RKO (cell line): ENCODE measurements at places on chromosomes 4 and X.

DNA sequence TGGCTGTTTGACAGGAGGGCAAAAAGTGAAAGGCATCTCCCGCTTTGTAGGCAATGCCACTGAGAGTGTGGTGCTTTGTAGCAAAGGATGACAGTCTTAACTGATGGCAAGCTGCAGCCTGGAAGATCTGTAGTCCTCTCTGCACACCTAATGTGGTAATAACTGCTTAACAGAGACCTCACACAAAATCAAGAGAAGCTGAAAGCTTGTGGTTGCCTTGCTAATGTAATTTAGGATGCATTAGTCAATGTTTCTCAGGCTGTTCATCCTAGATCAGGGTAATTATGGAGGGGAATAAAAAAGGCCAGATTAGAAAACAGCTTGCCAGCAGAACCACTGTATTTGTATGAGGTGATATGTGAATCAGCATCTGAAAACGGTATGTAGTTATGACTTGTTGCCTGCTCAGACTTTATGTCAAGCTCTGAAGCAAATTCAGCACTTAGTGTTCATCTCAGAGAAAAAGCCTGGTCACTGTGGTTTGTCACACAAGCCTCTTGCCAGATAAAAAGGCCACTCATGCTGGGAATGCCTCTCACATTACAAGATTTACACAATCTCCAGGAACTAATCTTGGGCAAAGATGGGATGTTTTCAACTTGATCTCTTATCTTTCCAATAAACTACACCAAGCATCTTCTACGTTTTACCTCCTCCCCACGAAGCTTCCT, 130.8 kb downstream of the ENOX2 start:
- DNase-seq, result peak; percentile 33

- DNase-seq, result no peak
These were observed 97.1 kb downstream of the TMA16 start for GRCh38 chr4:163591614-163592020.

DNA sequence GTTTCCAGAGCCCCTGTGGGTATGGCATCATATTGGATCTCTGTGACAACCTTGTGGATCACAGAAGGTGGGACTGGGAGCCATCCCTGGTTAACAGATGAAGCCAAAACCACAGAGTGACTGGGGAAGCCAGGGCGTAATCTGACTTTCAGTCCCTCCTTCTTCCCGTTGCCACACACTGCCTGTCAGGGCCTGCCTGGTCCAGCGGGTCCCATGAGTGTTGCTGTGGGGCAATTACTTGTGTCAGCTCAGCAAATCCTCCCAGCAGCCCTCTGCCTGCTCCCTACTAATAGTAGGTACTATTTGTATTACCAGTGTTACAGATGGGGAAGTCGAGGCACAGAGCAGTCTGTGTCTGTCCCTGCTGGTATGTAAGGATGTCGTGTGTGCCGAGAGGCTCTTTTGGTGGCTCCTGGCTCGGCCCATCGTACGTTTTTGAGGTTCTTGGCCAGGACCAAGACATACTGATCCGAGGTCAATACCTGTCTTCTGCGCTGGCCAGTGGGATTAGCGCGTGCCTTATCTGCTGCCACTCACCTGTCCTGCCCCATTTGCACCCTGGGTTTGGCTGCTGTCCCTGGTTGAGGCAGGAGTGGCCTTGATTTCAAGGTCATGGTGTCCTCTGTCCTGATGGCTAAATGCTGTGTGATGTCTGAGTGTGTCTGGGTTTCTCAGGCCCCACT, 5.7 kb downstream of the NSG1 start:
- no peak for DNase-seq

- DNase-seq, result no peak
These were observed 22.0 kb downstream of the SLC25A43 start for GRCh38 chrX:119421016-119421705.

DNA sequence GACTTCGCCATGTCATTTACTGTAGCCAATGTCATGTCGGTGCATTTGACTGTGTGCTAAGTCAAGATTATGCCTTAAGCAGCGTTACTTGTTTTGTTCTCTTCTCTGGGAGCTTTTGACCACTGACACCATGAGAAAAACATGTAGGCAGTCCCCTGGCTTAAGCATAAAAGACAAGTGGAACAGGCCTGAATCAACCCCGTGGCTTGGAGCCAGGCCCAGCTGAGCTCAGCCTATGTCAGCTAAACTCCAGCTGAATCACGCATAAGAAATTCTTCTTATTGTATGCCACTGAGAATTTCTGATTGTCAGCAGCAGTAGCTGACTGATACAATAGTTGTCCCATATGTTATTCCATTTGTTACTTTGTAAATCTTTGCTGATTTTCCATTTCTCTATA, 261.9 kb downstream of the CBLL2 start:
- DNase-seq, result peak; percentile 83

- DNase-seq, result no peak
These were observed 132.1 kb downstream of the SNCA start for GRCh38 chr4:89704651-89705395.

DNA sequence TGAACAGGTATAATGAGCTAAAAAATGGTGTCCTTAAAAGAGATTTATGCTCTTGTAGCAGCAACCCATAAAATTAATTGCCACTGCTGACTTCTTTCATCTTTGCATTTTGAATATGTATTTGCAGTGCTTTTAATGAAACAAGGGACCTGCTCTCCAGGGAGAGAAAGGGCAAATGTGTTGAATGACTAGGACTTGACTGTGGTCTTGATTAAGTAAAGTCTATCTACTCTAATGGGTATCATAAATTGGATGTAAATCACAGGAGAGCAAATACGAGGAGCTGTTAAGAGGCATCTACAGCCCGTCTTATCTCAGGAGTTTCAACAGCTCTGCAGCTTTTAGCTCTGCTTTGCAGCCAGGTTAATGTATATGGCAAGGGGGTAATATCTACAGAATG, 216.4 kb downstream of the PALLD start:
- no peak for DNase-seq

GRCh38 chr4:88041626-88042025, 34.2 kb downstream of the PKD2 start:
- no peak for DNase-seq

DNA sequence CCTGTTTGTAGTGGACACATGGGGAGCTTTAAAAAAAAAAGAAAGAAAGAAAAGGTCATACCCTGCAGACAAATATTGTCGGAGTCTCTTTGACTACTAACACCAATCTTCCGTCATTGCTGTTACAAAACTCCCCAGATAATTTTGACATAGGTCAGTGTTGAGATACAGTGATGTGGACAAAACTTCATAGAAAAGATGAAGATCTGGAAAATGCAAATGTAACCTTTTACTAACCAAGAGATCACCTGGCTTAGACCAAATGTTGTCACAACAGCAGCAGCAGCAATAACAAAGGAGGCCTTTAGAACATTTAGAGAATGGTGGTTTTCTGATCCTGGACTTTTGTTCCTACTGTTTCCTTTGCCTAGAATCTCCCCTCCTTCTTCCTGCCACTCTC, 8.1 kb upstream of the COMMD8 start:
- DNase-seq, result no peak

GRCh38 chrX:68432648-68433047, 647 bp downstream of the OPHN1 start:
- DNase-seq, result peak; percentile 48

- DNase-seq, result no peak
These were observed 62.4 kb downstream of the SYNPO2 start for GRCh38 chr4:118950929-118951570.

DNA sequence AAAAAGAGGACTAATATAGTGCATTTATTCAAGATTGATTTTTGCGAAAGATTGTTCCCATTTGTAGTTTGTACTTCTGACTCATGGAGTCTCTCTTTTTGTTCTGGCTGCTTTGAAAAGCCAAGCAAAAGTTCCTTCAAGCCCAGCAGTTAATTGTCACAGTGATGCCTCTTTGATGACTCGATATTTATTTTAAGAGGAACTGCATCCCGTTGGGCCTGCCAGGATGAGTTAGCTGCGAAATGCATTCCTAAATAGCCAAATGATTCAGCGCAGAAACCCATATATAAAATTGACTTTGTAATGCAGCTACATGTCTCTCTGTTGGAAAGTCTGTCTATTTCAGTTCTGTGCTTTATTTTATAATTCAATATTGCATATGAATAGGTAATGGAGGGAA, 295.1 kb downstream of the GBA3 start:
- DNase-seq, result no peak

DNA sequence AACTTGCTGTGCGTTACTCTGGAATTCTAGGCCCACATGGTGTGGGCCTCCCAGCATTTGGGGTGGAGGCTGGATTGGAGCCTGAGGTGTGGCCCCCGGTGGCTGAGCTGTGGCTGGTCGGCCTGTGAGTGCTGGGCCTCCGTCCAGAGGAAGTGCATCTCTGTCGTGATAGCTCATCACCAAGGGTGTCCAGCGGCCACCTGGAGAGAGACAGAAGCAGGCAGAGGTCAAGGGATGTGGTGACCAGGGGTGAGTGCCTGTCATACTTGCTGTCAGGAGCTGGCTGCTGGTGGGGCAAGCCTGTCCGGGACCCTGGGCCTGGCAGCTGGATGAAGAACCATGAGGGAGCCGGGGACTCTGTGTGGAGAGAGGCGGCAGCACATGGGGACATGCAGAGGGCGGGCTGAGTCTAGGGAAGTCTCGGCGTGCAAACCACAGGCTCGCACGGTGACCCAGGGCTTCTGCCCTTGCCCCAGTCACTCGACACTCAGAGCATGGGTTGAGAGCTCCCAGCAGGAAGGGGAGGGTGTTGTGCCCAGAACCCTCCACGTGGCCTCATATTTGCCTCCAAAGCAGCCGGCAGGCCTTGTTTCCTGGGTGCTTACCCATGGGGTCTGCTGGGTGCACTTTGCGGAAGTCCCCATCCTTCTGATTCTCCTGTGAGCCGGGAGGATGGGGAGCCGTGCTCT, 6.2 kb downstream of the SORCS2 start:
- DNase-seq, result no peak

DNA sequence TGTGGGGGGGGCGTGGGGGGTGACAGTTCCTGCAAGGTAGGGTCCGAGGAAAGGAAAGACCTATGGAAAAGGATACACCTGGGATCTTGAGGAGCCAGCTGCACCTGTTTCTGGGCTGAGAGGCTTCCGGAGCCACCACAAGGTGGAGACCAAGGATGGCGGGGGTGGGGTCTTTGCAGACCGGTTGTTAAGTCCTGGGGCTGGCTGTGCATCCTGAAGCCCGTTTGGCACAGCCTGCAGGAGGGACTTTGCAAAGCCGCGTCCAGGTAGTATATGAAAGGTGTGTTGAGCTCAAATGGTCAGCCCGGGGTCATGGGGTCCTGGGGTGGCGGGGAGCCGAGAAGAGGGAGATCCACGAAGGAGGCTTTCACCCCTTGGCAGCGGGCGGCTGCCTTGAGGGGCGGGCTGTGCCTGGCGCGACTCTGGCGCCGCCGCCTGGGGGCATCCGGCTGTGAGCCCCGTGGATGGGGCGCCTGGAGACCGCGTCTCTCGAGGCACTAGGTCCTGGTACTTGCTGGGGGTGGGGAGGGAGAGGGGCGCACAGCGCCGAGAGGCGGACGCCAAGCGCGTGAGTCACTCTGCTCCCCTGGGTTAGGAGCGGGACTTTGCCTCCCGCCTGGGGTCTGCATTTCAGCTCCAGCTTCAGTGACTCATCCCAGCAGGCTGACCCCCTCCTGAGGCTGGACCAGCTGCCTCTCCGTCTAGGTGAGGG, 58.2 kb upstream of the DYNLT3 start:
- DNase-seq, result no peak

GRCh38 chrX:103607364-103608305, at the start of gene TCEAL3:
TSS of gene TCEAL3 (plus strand) at chrX:103607963. CDS start at chrX:103609065, 1,102 bp downstream.
- DNase-seq, result peak; percentile 32

- DNase-seq, result no peak
These were observed 536.3 kb upstream of the HTR2C start for GRCh38 chrX:114047558-114047957.

DNA sequence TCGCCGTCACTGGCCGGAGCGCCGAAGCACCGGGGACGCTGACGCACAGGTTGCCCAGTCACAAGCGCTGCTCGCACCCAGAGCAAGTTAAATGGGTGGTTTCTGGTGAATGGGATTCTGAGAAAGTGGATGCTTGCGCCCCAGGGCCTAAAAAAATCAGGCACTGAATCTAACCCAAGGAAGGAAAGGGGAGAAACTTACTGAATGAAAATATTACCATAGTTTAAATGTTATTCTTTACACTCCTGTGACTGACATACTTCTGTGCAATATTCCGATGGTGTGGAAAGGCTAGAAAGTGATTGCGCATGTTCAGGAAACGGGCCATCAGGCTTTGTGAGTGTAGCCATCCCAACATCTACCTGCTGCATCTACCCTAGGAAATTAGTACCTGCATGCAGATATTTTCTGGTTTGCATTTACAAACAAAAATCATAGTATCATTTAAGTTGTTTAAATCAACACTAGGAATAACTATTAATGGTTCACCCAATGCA, 838 bp upstream of the ABCG2 start:
- DNase-seq, result peak; percentile 68

GRCh38 chr4:107153228-107153627, 117.1 kb upstream of the DKK2 start:
- no peak for DNase-seq

DNA sequence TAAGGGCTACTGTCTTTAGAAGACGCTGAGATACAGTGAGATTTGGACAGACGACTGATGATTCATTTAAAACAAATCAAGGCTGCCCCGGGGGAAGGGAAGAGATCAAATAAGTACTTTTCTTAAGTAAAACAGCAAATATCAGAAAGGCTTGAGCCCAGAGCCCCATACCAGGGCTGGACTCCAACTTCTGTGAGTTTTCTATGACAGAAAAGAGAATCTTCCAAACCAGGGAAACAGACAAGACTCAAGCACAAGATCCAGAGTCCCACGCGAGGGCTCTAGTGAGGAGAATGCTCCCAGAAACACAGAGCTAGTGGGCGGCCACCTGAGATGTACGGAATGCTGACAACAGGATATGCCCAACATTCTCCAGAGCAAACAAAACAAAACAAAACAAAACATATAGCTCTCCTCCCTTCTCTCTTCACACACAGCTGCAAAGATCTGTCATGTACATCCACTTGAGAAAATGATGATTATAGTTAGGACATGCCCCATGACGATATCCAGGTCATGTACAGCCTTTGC, 13.1 kb downstream of the ACSL1 start:
- no peak for DNase-seq

DNA sequence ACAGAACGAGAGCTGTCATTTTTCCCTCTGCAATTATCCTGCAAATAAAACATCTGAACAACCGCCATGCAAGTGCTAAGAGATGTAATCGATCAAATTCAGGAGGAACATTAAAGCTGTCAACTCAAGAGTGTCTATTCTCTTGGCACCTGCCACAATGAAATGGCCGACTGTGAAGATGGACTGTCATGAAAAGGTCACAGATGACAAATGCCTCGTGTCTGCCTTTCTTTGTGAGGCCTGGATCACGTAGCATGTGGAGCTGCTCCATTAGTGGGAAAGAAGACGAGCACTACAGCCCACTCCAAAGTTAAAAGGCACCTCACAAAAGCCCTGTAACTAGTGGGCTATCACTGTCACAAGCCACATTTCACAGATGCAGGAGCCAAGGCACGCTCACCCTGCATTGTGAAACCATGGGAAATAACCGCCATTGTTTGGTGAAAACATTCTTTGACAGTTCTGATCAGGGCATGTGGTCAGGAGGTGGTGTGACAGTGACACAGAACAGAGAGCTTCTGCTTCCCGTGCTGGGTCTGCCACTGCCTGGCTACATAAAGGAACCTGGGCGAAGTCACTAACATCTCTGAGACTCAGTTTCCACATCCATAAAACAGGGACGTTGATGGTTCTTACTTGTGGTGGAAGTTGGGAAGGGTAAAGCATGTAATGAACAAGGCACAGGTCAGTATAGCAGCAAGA, 98.9 kb downstream of the EVC2 start:
- DNase-seq, result no peak

- no peak for DNase-seq
These were observed 5.0 kb upstream of the AFAP1 start for GRCh38 chr4:7944599-7945220.

- DNase-seq, result no peak
These were observed 86.3 kb downstream of the SMARCA5 start for GRCh38 chr4:143599827-143600226.

- no peak for DNase-seq
These were observed 126.8 kb downstream of the IRF2 start for GRCh38 chr4:184347251-184348239.
